Activated CD8-positive, alpha-beta memory T cell treated with anti-CD3 and anti-CD28 coated beads for 48 hours (primary cell): ENCODE measurements at places on chromosomes 12 and 14.

DNA sequence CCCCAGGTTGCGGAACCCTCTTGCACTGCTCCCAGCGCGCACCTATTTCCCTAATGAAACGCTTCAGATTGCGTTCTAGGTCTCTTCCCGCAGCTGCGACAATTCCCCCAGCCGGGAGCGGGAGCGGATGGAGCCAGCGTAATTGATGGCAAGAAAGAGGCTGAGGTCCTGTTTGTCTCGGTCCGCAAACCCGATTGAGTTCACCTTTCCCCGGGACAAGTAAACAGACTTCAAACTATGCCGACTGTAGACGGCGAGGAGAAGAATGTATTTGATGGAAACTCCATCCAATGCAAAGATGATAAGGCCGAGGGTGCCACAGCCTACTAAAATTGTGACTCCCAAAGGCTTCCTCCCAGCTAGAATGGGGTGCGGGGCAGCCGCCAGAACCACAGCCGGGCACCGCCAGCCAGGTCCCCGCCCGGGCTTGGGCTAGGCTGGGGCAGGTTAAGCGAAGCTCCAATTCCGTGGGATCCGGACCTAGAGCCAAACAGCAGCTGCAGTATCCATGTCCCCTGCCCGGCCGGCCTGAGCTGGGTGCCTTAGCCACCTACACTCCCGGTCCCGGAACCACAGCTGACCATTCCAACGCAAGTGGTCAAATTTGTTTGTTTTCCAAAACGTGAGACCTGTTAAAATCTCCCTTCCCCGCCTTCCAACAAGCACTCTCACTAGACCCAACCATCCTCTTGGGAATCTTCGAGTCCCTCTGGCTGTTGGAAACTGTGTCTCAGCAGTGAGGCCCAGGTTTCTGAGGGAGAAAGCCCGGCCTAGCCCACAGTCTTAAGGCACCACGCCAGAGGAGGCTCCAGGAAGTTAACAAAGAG, 5.5 kb downstream of the NKX2-1 start:
- DNase-seq: no peak

GRCh38 chr12:80641936-80642335, 65.5 kb upstream of the MYF6 start:
- DNase-seq: no peak

- DNase-seq: no peak
These were observed 34.5 kb downstream of the PLCZ1 start for GRCh38 chr12:18703321-18703720.

DNA sequence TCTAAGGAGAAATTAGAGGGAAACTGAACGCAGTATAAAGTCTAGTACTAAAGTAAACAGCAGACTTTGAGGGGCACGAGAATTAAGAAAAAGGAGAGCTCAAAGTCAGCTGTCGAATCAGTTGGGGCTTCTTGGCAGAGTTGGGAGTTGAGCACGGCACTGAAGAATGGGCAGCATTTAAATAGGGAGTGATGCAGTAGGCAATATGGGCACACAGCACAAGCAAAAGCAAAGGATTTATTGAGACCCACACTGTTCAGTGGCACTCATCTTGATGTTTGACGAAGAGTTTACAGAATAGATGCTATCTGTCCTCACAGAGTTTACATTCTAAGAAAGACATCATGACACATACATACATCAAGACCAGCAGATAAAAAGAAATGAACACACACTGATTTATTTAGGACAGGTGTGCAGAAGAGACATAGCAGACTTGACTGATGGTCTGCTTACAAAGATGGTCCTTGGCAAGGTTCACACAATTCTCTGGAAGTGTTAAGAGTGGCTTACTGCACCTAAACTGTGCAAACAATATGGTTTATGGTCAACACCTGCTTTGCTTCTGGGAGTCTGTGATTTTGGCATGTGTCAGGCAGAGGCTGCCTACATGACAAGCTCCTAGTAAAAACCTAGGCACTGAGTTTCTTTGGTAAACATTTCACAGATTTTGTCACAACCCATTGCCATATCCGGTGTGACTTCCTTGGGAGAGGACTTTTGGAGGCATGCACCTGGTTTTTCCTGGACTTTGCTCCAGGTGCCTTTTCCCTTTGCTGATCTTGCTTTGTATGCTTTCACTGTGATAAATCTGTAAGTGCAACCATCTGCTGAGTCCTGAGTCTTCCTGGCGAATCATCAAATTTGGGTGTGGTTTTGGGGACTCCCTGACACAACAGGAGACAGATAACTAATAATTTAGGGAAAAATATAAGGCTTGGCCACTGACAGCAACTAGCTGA, 26.3 kb downstream of the ALKBH1 start:
- DNase-seq: no peak

DNA sequence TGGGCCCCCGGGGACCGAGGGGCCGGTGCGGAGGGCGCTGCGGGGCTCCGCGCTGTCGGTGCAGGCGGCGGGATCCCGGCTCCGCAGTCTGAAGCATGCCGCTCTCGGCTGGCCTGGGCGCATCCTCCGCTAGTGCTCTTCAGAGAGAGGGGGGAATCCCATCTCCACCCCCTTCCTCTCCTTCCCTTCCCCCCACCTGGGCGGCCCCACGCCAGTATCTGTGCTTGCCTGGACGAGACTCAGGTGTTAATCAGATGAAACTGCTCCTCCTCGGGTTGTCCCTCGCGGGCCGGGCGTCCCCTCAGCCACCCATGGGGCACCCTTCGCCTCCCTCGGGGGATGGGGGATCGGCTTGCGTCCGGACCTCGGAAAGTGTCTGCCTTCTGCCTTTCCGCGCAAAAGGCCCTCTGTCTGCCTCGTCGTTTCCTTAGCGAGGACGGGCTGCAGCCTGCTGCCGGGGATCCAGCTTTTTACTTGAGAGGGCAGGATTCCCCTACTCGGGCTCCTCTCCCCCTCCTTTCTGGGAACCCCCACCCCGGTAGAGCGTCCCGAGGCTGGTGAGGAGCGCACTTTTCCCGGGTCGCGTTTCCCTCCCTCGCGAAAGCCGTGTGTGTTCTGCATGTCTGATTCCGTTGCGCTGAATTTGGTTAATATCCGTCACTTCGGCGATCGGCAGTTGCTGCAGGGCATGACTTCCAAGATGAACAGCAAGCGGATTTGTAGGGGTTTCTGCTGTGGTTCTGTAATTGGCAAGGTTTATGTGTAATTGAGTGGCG, 1.1 kb downstream of the GPHN start:
- peak; percentile 44 for DNase-seq

DNA sequence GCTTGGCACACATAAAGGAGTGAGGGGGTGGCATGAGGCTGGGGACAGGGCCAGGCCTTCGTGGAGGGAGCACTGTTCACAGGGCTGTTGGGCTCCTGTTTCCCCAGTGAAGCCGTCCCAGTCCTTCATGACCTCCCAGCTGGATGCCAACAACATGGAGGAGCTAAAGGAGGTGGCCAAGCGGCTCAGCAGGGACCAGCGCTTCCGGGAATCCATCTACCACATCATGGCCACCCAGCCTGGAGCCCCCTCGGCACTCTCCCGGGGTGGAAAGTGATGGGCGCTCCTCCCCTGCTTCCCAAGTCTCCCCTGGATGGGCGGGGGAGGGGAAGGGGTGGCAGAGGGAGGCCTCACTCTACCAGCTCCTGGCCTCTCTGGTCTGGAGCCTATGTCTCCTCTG, 43.6 kb downstream of the PLEKHD1 start:
- DNase-seq: no peak

DNA sequence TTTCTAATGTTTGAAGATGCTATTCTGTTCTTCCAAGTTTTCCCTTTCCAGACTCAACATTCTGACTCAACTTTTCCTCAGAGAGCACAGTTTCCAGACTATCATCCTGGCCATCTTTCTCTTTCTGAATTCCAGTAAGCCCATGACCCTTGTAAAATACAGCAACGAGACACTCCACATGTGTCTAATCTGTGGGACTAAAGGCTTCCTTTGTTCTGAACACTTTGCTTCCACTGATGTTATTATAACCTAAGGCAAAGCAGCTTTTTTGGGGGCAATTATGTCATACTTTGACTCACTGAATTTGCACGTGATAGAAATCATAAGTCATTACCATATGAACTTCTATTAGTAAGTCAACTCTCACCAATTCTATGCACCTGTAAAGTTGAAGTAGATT, 6.3 kb upstream of the ART4 start:
- DNase-seq: no peak

DNA sequence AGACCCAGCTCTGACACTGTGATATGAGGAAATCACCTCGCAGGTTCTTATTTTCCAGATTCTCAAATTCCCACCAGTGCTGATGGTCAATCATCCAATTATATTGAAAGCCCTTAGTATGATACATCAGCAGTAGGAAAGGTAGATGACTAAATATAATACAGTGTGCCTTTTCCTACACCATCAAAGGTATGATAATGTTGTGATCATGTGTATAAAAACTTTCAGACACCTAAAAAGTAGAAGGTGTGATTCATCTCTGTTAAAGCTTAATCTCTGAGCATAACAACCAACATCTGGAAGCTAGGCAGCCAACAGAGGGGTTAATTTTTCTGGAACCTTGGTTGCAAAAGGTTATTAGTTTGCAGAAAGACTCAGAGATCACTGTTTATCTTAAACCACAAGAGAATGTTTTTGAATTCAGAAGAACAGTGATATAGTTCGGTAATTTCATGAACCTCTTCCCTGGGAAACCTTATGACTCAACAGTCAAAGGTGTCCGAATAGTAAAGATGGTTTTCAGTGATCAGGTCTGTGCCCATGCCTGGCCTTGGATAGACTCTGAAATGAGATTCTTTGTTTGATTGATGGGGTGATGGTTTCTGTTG, 122.5 kb downstream of the ETV6 start:
- DNase-seq: no peak

DNA sequence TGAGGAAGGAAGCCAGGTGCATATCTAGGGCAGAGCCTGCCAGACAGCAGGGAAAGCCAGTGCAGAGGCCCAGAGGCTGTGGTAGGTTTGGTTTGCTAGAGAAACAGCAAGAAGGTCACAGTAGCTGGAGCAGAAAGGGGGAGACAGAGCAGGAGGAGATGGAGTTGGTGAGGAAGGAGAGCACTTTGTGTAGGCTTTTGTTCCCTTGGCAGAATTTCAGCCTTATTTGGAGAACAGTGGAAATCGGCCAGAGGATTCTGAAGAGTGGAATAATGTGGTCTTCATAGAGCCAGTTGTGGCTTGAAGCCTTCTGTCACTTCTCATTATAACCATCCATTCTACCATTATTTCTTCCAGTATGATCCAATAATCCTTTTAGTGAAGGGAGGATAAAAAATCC, 212.9 kb upstream of the FAR2 start:
- DNase-seq: no peak

- no peak for DNase-seq
These were observed 279.6 kb upstream of the TMEM132C start for GRCh38 chr12:127987199-127987901.

- DNase-seq: no peak
These were observed 3.2 kb downstream of the EFS start for GRCh38 chr14:23361763-23362162.

DNA sequence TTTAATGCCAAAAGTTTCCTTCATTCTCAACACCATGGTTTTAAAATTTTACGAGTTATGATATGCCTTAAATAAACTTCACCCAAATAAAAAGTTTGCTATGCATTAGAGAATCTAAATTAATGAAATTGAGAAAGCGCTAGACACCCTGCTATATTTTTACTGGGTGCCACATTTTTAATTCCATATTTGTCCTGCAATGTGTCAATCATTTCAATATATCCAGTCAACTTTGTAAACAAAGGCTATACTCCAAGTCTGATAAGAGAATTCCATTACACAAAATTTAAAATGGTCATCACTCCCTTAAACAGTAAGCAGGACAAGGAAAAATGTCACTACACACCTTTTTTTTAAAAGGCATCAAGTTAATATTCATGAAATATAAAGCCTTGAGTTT, 1.9 kb downstream of the PPP1R12A start:
- no peak for DNase-seq

DNA sequence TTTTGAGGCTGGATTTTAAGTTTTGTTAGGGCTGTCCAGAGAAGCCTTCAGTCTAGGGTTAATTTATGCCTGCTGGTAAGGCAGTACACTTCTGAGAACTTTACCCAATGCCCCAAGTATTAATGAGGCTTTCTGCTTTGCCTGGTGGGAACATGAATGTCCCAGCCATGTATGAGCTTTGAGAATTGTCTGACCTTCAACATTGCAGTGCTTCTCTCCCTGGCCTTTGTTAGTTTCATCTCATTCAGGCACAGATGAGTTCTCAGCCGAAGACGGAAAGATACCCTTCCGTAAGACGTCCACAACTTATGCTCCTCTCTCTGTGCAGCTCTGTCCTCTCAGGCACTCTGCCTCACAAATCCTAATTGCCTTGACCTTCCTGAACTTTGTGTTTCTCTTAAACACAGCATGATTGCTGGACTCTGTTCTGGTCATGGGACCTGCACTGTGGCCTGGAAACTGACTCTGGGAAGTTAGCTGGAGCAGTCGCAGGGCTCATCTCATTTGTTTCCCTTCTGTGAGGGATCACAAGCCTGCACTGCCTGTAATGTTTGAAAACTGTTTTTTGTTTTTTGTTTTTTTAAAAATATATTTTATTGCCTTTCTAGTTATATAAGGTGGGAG, 15.7 kb downstream of the CHPT1 start:
- no peak for DNase-seq

DNA sequence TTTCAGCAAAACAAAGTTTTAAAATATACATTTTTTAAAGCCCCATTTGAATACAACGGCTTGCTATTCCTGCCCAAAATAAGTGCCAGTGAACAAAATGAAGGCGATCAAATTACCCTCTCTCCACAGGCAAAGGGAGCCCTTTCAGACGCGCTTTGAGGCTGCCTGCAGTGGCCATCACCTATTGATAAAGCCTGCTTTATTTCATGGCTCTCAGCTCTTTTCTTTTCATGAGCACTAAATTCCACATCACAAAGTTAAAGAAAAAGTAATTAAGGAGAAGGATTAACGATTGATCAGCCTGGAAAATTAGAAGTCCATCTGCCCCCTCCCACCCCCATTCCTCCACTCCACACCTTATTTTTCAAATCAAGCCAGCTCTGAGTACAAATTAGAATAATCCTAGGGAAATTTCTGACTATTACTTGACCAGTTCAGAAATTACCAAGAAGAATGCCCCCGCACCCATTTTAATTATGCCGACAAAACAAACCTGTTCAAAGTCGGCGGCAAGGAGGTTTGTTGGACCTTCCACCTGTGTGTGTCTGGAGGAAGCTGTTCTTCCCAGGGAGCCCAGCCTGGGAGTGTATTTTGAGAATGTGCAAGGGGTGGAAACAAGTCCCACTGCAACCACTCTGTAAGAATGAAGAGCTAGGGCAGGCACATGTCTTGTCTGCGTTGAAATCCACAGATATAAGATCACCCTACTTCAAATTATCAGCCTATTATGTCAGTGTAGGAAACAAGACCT, 64.2 kb upstream of the RIC8B start:
- no peak for DNase-seq

DNA sequence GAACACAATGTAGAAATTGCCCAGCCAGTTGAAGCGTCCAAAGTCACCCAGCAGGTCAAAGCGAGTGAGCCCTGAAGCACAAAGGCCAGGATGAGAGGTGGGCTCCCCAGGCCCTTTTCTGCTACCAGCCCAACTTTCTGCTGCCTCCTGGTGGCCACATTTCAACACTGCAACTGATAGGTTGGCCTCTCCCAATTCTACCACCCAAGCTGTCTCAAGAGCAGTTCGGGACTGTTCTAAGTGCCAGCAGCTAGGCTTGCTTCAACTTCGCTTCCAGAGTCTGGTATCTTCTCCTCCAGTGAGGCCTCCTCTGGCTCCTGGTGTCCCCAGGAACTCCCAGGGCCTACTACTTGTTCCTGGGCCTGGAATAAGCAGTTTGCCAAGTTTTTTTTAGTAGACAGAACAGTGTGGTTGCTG, 3.4 kb upstream of the DHH start:
- DNase-seq: no peak
